ENCODE measurements at places on chromosomes 3 and 15.

GRCh38 chr3:14651440-14652251 lies at the start of gene CCDC174:
Gene CCDC174, plus strand, starts transcription at chr3:14651762. Its CDS starts 75 bp downstream, at chr3:14651837.
- DNase-seq = peak; percentile 96

DNA sequence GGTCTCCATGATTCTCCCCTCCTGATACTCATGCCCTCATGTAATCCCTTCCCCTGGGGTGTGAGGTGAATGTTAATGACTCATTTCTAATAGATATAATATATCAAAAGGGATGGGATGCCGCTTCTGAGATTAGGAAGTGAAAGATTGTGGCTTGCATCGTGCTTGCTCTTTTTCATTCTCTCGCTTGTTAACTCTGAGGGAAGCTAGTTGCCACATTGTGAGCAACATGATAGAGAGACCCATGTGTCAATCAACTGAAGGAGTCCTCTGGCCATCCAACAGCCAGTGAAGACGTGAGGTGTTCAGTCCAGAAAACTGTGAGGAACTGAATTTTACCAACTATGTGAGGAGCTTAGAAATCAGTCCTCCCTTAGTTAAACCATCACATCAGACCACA lies 28.9 kb upstream of the DRD3 start:
- no peak for DNase-seq

- no peak for DNase-seq
These were observed 261.5 kb upstream of the LRTM1 start for GRCh38 chr3:55189359-55189801.

- DNase-seq = no peak
These were observed 82.5 kb downstream of the ADAM10 start for GRCh38 chr15:58666957-58667356.

- no peak for DNase-seq
These were observed 349.2 kb upstream of the CCDC54 start for GRCh38 chr3:107028086-107028485.

DNA sequence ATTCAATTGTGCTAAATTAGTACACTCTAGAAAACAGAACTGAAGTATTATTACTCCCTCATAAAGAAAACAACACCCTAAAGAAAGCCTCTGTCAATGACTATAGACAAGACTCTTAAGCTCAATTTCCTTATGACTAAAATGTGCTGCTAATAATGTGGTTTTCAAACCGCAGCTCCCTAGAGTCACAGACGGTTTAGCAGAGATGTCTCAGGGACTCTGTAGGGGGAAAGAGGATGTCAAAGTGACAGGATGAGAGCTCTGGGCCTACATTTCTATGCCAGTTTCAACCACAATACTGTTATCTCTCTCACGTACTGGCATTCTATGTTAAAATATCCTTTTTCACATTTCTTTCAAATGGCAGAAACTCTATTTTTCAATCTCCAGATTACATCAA lies 37.6 kb upstream of the WDR49 start:
- peak; percentile 2 for DNase-seq
